BJ (cell line): ENCODE measurements at places on chromosomes 3 and 15. TPM values are rescaled to one million over a fixed set of nuclear protein-coding genes. Genes with fewer than 3 reads are reported as not detected.

- DNase-seq, result no peak
Measured at GRCh38 chr3:195910499-195910845, 2.1 kb upstream of the TNK2 start.

GRCh38 chr3:72189339-72189738 is 404.4 kb upstream of the PROK2 start:
- DNase-seq, result no peak

GRCh38 chr3:145294572-145294971 is 866.4 kb downstream of the PLOD2 start:
- DNase-seq, result no peak

DNA sequence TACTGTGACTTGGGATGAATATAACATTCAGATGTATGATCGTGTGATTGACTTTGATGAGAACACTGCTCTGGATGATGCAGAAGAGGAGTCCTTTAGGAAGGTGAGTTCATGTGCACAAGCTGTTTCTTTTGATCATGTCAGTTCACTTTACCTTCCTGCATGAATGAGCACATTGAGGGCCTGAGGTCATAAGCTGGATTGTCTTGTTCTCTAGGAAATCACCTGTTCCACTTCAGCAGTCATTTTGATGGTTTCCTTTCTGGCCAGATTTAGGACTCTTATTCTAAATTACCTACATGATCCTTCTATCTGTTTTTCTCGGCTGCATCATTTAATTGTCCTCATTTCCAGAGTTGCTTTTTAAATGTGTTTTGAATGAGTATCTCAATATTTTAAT is 4.1 kb downstream of the RCN2 start:
- no peak for DNase-seq

DNA sequence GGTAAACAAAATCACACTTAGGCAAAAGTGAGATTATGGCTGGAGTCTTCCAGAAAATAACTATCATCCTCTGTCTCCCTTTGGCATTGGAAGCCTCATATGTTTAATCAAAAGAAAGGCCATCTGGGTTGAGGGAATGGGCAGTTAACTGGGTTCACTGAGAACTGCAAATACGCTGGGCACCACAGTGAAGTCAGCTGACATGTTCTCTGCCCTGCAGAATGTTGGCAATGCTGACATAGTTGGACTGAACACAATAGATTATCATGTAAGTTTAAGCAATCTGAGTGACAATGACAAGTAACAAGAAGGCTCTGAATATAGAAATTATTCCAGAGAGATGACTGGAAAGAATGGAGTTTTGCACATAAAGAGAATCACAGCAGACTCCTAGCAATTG is 43.8 kb upstream of the SLC25A26 start:
- DNase-seq, result no peak

The DPH6 gene
- 9.9 and 10.3 TPM in 2 replicates for polyA plus RNA-seq

GRCh38 chr15:63029676-63030075 is 12.9 kb upstream of the TPM1 start:
- DNase-seq, result no peak

The PLA2G4D gene
- polyA plus RNA-seq, result not detected in 2 replicates

The COL7A1 gene
- 41.6 and 60.8 TPM in 2 replicates for polyA plus RNA-seq

The PCSK6 gene
- polyA plus RNA-seq, result 0.29 and 0.42 TPM in 2 replicates

DNA sequence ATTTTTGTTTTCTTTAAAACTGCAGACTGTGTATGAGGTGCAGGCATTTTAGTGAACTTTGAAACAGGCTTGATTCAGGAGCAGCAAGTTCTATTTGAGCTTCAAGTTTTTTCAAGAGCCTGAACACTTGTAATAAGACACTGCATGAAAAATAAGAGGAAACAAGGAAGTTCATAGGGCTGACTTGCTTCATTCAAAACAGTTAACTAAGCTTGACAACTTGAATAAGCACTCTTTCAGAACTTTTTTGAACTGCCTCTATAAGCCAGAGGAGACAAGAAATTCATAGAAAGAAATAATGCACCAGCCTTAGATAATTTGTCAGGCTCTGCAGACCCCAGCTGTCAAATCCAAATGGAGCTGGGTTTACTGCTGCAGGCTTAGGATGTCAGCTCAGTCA is 130.2 kb downstream of the SSR3 start:
- DNase-seq, result no peak

- DNase-seq, result no peak
Measured at GRCh38 chr3:158369279-158369678, 201.7 kb upstream of the MLF1 start.

GRCh38 chr3:180267202-180267843 is 230.6 kb upstream of the PEX5L start:
- no peak for DNase-seq
